ENCODE measurements at places on chromosomes 3 and 15.
A peak's percentile ranks its signal among the peaks of the same experiment; 100 is the strongest.

DNA sequence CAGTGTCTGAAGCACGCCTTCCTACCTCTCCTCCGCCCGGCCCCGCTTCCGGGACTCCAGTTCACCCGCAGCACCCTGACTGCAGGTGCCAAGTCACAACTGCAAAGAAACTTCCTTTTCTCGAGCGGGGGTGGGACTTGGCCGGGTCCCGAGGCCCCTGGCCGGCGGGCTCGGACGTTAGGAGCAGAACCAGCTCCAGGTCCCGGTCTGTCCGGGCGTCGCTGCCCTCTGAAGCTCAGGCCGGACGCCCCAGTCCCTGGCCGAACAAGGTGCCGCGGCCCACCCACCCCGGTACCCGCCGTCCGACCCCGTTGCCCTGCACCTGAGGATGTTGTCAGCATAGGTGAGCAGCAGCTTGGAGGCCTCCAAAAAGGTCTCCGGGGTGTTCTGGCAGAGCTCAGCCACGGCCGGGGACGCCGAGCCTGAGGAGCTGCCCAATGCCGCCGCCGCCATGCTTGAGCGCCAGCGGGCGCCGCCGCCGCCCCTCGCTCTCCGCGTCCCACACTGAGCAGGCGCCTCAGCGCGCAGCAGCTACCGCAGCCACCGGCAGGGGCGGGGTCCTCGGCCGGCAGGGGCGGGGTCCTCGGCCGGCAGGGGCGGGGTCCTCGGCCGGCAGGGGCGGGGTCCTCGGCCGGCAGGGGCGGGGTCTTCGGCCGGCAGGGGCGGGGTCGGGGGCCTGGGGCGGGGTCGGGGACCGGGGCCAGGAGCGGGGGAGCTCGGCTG is at the start of gene NGLY1:
Gene NGLY1 (minus strand): TSS at position 506 of the 723 bp plus-strand sequence. CDS start 53 bp downstream, at position 453.
- peak; percentile 92 for DNase-seq

DNA sequence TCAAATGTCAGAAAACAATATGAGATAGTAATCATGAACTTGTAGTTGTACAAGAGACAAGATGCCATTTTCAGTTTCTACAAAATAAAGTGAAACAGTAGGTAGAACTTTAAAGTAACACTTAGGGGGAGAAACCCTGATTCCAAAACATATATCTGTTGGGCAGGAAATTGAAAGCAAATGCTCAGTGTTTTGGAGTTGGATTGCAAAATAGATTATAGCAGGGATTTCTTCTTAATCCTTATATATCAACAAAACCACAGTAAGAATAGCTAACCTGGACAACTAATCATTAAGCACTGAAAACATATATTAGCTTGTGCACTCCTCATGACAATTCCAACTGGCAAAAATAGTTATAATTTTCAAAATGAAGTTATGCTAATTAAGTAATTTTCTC is 46.9 kb downstream of the COMMD2 start:
- DNase-seq = no peak

- no peak for DNase-seq
These were observed 26.3 kb upstream of the ADAMTS7 start for GRCh38 chr15:78837543-78837942.

- DNase-seq = no peak
These were observed 317.5 kb upstream of the SGO1 start for GRCh38 chr3:20503394-20504082.

DNA sequence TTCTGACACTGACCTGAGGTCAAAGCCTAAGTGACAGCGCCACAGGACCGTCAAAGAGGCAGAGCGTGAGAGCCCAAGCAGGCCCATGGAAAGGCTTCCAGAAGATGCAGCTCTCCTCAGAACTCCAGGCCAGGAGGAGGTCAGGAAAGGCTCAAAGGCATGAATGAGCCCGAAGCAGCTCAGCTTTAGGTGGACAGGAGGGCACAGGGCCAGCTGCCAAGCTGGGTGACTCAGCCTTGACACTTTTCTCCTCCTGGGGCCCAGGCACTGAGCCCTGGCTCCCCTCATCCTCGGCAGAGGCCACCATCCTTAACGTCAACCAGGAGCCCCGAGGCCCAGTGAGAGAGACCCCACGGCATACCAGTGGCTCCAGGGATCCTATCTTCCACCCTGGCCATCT is 62.9 kb downstream of the ADCY5 start:
- DNase-seq = no peak

DNA sequence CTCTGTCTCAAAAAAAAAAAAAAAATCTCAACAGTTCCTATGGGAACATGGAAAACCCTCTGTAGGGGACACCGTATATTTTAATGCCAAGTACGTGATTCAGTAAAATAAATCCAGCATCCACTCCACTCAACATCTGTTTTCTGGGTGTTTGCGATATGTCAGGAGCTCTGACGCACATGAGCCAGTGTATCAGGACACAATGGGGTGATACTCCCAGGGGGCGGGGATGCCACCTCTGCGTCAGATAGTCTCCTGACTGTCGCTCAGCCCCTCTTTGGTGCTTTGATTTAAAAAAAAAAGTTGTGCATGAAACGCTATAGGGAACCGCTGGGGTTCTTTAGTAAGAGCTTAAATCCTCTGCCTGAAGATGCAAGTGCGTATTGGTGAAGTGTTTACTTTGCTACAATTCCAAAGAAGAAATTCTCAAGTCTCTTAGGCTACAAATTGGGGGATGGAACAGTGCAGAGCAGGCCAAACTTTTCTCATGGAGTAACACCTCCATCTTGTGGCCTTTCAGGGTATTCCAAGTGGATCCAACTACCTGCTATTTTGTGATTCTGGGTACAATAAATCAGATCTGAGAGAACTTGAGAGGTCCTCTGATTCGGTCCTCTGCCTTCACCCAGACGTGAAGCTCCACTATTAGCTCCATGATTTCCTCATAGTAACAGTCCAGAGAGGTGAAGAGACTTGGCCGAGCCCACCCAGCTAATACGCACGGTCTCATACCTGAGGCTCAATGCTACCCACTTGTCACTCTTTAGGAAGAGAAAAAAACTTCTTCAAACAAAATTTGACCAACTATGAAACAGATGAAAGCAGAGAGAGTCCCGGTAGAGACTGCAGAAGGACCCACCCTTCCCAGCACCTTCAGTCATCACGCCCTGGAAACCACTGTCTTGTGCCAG is 9.3 kb upstream of the NR2E3 start:
- peak; percentile 68 for DNase-seq

DNA sequence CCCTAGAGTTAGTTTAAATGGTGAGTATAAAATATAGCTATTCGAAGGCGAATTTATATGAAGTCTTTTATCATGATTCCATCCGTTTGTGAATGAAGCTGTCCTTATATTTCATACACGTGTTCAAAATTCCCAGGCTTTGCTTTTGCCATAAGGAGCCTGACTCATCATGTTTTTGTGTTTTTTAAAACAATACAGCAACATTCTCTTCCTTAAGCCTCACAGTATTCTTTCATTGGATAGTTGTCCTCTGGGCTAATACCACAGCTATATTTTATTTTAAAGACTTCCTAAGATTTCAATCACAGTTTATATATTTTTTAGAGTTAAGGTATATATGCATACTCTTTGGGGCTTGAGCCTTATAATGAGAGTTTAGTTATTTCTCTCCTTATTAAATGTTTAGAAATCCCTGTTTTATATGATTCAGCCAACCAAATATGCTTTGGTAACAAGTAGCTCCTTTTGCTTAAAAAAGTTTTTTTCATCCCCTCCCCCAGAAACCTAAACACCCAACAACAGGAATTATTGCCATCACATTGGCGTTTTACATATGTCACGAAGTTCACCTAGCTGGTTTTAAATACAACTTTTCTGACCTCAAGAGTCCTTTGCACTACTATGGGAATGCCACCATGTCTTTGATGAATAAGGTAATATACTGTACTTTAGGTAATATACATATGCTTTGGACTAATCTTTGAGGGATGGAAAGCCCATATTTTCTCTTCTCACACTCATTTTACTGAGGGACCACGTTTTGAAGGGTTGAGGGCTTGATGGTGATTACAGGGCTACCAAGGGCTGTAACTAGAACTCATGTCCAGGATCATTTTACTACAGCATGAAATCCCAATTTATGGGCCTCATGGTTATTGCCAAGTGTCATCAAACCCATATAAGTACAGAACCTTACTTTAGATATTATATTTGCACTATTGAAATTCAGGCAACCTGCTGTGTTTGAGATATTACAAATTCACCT is 28.5 kb downstream of the ST3GAL6 start:
- no peak for DNase-seq

GRCh38 chr15:49962044-49962602 is 156.9 kb downstream of the ATP8B4 start:
- DNase-seq = no peak

GRCh38 chr3:32257641-32258438 is 19.4 kb downstream of the CMTM8 start:
- DNase-seq = no peak

- DNase-seq = no peak
These were observed 79.3 kb downstream of the RPL22L1 start for GRCh38 chr3:170790647-170791046.
